GM23338 (cell line): ENCODE measurements at places on chromosomes 5 and 9. TPM values are rescaled to one million over a fixed set of nuclear protein-coding genes. Genes with fewer than 3 reads are reported as not detected.

DAB2IP gene
- total RNA-seq = 35.1 and 42.8 TPM in 2 replicates

CETN3 gene
- total RNA-seq = 22.1 and 24.5 TPM in 2 replicates

LMNB1 gene
- 269 and 299 TPM in 2 replicates for total RNA-seq

CDH10 gene
- total RNA-seq = not detected in 2 replicates

GPRIN1 gene
- 11.7 and 14.6 TPM in 2 replicates for total RNA-seq

LIFR gene
- total RNA-seq = 20.5 and 25.2 TPM in 2 replicates

DNA sequence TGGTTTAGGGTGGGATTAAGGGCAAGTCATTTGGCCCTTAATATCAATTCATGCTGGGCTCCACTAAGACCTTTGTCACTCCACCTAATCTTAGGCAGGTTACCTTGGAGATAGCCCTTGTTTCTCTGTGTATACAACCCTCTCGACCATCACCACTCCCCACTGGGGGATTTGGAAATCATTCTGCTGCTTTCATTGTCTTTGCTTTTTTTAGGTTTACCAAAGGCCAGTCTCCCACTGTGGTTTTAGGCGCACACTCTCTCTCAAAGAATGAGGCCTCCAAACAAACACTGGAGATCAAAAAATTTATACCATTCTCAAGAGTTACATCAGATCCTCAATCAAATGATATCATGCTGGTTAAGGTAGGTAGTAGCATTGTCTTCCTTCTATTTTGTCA, 6.2 kb downstream of the GZMK start:
- no peak overlapping the region for H3K4me3 ChIP-seq
- H3K27me3 ChIP-seq = no peaks in the 10 kb centered on the region
- H3K4me1 ChIP-seq = peaks cover 10% of the 10 kb centered on the region
- H3K27ac ChIP-seq = no peak overlapping the region

DNA sequence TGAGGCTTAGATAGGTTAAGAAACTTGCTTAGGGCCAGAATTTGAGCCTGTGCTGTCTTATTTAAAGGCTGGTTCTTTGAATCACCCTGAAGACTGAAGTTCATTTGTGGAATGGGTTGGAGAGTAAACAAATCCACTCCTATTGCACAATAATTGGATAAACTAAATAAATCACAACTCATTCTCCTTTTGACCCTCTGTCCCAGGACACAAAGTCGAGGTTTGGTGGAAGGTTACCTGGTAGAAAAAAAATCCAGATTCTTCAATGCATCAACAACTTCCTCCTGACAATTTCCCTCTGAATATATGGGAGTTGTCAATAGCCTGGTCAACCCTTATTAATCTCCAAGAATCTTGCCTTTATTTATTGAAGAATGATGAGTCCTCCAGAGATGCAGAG, 28.9 kb downstream of the TBC1D2 start:
- H3K36me3 ChIP-seq = no peaks in the 10 kb centered on the region
- H3K4me3 ChIP-seq = no peak overlapping the region
- no peaks in the 10 kb centered on the region for H3K27me3 ChIP-seq
- no peak overlapping the region for H3K27ac ChIP-seq
- H3K4me1 ChIP-seq = no peaks in the 10 kb centered on the region
- no peak for DNase-seq

GRCh38 chr5:15807248-15807647, 307.3 kb downstream of the FBXL7 start:
- no peak overlapping the region for H3K27ac ChIP-seq
- H3K27me3 ChIP-seq = no peaks in the 10 kb centered on the region
- H3K4me1 ChIP-seq = peaks cover 8% of the 10 kb centered on the region
- no peak overlapping the region for H3K4me3 ChIP-seq

DNA sequence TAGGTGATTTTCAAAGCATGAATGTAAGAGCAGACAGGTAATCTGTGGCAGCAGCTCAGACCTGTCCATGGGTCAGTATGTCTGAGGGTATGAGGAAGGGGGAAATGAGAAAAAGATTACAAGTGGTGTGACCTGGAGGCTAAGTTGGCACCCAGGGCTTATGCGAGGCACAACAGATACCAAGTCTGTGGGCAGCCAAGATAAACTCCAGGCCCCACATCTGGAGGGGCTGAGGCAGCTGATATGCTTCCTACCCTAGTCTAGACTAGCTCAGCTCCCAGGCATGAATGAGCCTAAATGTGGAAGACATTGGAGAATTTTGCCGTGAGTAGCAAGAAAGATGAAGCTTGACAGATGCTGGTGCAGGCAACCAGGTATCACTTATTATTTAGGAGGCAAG, 151.7 kb downstream of the PIK3R1 start:
- no peak overlapping the region for H3K4me3 ChIP-seq
- no peak for DNase-seq
- no peaks in the 10 kb centered on the region for H3K4me1 ChIP-seq
- H3K36me3 ChIP-seq = no peaks in the 10 kb centered on the region
- H3K27me3 ChIP-seq = no peaks in the 10 kb centered on the region

DNA sequence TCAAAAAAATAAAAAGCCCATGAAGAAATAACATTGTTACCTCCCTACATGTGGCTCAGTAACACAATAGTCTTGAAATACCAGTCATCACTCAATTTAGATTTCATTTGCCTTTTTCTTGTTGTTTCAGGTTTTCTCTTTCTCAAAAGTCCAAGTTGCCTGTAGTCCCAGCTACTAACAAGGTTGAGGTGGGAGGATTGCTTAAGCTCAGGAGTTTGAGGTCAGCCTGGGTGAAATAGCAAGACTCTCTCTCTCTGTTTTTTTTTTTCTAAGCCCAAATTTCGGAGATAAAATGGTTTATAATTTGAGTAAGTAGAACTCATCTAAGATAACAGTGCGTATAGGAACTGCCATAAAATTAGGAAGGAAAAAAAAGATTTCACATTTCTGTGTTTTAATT, 17.5 kb upstream of the NDUFS4 start:
- DNase-seq = no peak
- H3K27ac ChIP-seq = no peak overlapping the region
- peaks cover 49% of the 10 kb centered on the region for H3K4me1 ChIP-seq
- H3K36me3 ChIP-seq = no peaks in the 10 kb centered on the region

DNA sequence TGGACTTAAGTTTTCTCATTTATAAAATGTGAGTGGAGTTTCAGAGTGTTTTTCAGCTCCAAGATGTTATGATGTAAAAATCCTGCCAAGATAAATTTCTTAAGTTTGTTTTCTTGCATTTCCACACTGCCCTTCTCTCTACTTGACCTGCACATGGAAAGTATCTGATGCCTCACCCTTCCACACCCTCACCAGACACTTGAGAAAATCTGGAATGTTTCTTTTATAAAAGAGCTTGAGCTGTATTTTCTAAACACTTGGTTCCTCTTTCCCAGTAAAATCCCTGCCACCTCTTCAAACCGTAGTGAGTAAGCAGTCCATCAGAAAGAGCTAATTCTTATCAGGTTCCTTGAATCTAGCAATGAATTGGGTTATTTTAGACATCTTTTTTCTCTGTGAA, 42.9 kb downstream of the FOXD1 start:
- no peak for DNase-seq
- no peak overlapping the region for H3K4me3 ChIP-seq
- no peaks in the 10 kb centered on the region for H3K27me3 ChIP-seq
- peaks cover 22% of the 10 kb centered on the region for H3K4me1 ChIP-seq
- H3K27ac ChIP-seq = no peak overlapping the region

DNA sequence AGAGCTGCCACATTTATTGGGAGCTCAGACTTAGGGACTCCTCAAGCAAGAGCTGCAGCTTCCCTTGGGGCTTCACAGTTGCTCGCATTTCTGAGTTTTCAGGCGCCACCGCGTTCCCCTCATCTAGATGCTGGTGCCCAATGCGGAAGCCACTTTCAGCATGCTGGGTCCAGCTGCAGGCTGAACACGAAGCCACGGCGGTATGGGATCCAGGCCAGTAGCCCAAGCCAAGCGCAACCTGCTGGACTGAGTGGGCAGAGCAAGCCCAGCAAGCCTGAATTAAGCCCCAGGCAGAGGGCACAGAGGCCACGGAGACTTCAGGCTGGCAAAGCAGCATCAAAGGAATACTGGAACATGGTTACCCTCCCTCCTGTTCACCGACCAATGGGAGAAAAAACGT, 391.5 kb downstream of the HTR1A start:
- H3K27ac ChIP-seq = no peak overlapping the region
- H3K36me3 ChIP-seq = no peaks in the 10 kb centered on the region
- no peaks in the 10 kb centered on the region for H3K27me3 ChIP-seq
- H3K4me1 ChIP-seq = no peaks in the 10 kb centered on the region

DNA sequence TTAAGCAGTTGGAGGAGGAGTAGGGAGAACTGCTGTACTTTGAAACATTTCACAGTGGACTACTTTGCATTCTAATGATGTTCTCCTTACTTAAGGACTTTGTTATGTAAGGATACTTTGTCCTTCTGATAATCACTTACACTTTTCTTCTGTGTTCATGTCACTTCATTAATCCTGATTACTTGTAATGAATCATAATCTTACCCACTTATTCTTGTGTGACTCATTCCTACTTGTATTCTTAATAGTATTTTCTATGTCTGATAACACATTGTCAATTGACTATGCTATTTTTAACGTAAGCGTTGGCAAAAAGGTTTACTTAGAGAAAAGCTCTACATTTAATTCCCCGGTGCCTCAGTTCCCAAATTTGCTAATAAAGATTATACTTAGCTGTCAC, 63.8 kb downstream of the GHR start:
- no peak overlapping the region for H3K4me3 ChIP-seq
- no peaks in the 10 kb centered on the region for H3K4me1 ChIP-seq
- DNase-seq = no peak

- peaks cover 29% of the 10 kb centered on the region for H3K27me3 ChIP-seq
- H3K27ac ChIP-seq = no peak overlapping the region
- DNase-seq = peak; percentile 57
- no peaks in the 10 kb centered on the region for H3K36me3 ChIP-seq
- H3K4me1 ChIP-seq = peaks cover 12% of the 10 kb centered on the region; the same call in 1 of the 2 replicates
Observed at GRCh38 chr9:93184432-93185265, 710 bp downstream of the WNK2 start.

DNA sequence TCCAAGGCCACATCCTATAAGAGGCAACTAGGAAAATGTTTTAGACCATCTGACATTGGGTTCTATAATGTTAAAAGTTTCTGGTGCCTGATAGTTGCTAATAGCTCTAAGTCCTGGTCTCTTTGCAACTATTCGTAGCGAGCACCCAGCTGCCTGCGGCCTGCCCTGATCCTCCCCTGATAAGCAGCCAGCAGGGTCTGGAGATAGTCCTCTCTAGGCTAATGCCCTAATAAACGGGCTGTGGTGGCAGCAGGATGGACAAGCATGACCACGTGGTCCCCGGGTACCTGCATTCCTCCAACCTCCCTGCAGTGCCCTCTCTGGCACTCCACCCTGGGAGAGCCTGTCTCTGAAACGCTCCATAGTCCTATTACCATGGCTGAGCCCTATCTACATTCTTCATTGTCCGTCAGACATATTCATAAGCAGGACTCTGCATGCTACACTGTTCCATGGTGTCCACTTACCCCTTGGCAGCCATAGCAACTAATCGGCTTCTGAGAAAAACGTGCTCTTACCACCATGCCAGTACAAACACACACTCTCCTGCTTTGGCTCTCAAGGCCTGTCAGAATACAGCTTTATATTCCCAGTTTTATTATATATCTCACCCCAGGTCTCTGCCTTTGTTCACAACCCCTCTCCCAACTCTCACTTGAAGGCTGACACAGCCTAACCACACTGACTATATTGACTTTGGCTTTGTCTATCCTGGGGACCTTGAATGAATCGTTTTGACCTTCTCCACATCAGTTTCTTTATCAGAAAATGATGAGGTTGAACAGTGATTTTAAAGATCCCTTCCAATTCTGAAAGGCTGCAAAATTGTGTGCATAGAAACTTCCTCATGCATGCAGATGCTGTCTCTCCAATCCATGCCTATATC, 49.9 kb upstream of the DAPK1 start:
- H3K36me3 ChIP-seq = no peaks in the 10 kb centered on the region
- no peak overlapping the region for H3K27ac ChIP-seq
- H3K27me3 ChIP-seq = no peaks in the 10 kb centered on the region
- H3K4me3 ChIP-seq = no peak overlapping the region

DNA sequence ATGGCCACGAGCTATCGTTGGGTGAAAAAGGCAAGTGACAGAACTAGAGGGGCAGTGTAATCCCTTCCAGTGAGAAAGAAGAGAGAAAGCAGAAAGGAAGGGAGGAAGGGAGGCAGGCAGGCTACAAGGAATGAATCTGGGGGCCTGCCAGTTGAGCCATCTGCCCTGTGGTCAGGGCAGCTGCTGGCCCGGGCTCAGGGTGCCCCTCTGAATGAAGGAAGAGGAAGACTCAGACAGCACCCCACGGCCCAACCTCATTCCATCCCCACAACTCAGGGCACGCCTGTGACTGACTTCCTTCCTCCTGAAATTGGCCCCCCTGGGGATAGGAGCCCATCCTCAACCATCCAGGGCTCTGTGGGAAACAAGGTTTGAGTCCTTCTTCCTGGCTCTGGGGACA, 20.3 kb upstream of the FLT4 start:
- no peaks in the 10 kb centered on the region for H3K36me3 ChIP-seq
- no peak overlapping the region for H3K4me3 ChIP-seq
- no peaks in the 10 kb centered on the region; the same call in 1 of the 2 replicates for H3K4me1 ChIP-seq
- H3K27ac ChIP-seq = no peak overlapping the region

DNA sequence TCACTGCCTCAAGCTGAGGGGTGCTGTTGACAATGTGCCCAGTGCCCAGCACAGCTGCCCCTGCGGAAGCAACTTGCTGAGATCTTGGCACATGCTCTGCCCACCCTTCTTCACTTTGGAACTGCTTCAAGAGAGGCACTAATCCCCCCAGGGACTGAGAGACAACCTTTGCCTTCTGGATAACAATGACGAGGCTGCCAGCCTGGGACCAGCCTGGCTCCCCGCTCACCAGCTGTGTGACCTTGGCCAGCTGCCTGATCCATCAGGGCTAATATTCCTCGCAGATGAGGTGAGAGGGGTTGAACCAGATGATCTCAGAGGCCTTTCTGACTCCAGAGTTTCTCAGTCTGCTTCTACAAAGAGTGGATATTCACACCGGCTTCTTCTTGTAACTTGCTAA, 81.0 kb downstream of the SHB start:
- H3K4me1 ChIP-seq = no peaks in the 10 kb centered on the region
- no peak overlapping the region for H3K27ac ChIP-seq
- H3K4me3 ChIP-seq = no peak overlapping the region
- no peaks in the 10 kb centered on the region for H3K36me3 ChIP-seq
- DNase-seq = no peak

DNA sequence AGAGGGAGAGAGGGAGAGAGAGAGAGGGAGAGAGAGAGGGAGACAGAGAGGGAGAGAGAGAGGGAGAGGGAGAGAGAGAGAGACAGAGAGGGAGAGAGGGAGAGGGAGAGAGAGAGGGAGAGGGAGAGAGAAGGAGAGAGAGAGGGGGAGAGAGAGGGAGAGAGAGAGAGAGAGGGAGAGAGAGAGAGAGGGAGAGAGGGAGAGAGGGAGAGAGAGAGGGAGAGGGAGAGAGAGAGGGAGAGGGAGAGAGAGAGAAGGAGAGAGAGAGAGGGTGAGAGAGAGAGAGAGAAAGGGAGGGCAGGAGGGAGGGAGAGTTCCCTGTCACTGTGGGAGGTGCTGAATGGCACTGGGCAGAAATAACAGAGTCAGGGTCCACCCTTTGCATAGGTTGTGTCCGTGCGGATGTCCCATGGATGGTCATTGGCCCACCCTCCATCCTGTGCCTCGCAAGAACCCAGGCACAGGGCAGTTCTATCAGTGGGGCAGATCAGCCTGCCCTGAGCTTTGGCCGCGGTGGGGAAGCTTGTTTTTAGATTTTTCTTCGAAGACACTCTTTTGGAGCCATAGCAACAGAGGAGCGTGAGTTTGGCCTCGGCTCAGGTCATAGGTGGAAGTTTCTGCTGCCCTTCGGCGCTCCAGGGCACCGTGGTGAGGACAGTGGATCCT, 30.1 kb downstream of the ADAMTSL2 start:
- 0 out of 2 replicates have a peak overlapping the region, but pooled peaks have one; percentile 32 for H3K27ac ChIP-seq
- H3K36me3 ChIP-seq = no peaks in the 10 kb centered on the region
- no peak overlapping the region for H3K4me3 ChIP-seq
- H3K4me1 ChIP-seq = no peaks in the 10 kb centered on the region
- no peaks in the 10 kb centered on the region for H3K27me3 ChIP-seq
